ENCODE measurements at places on chromosomes 13 and 19.

- no peak for DNase-seq
Measured at GRCh38 chr19:7421941-7422744, 66.7 kb downstream of the PEX11G start.

GRCh38 chr19:7867092-7867844, 6.9 kb downstream of the PRR36 start:
- no peak for DNase-seq

DNA sequence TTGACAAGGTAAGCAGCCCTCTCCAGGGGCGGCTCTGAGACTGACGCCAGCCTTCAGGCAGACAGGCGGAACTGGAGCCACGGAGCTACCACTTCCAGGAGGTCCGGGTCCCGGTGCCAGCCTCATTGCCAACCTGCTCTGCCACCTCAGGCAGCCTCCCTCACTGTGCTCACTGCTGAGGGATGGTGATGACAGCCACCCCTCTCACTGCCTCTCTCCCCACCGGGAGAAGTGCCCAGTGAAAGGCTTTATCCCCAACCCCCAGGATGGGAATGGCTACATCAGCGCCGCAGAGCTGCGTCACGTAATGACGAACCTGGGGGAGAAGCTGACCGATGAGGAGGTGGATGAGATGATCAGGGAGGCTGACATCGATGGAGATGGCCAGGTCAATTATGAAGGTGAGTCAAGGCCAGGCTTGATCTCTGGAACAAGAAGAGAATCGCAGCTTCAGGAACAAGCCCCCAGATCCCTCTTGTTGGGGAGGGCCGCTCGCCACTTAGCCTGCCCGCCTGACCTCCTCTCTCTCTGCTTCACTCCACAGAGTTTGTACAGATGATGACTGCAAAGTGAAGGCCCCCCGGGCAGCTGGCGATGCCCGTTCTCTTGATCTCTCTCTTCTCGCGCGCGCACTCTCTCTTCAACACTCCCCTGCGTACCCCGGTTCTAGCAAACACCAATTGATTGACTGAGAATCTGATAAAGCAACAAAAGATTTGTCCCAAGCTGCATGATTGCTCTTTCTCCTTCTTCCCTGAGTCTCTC, 7.6 kb downstream of the CALM3 start:
- DNase-seq, result no peak

DNA sequence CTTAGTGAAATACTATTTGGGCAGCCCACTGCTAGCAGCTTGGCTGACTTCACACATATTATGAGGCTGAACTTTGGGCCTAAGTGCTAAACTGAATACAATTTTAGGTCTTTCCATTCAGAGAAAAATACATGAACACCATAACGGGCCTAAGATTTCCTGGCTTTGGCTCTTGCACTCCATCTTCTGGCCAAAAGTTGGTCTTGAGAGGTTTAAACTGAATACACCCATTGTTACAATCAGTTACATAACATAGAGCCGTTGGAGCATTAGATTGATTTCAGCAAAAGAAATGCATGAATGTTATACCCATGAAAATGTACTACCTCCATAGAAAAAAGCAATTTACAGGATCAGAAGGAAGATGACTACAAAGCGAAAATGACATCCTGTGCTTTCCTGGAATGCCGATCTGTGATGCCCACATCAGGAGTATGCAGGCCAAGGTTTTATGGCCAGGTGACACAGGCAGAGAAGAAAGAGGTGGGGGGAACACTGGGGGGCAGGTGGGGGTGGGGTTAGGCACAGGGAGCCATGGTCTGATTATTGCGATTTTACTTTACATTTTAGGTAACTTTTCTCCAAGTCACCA, 11.1 kb upstream of the SHISA2 start:
- peak; percentile 32 for DNase-seq

DNA sequence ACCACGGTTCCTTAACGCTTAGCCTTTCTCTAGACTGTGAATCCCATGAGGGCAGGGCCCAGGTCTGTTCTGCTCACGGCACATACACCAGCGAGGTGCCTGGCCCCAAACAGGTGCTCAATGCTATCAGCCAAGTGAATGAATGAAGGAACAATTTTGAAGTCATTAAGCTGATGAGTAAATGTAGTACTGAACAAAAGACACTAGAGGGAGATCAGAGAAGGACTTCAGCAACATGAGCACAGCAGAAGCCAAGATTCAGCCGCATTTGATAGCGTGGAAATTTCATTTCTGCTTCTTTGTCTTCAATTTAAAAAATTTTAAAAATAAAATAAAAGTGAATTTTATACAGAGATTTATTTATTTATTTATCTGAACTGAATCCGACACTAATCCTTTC, 20.1 kb upstream of the MYO16 start:
- DNase-seq, result peak; percentile 6

GRCh38 chr19:7783991-7784423, 21.0 kb downstream of the CLEC4M start:
- no peak for DNase-seq

GRCh38 chr13:46079770-46080169, 25.1 kb downstream of the CPB2 start:
- no peak for DNase-seq

DNA sequence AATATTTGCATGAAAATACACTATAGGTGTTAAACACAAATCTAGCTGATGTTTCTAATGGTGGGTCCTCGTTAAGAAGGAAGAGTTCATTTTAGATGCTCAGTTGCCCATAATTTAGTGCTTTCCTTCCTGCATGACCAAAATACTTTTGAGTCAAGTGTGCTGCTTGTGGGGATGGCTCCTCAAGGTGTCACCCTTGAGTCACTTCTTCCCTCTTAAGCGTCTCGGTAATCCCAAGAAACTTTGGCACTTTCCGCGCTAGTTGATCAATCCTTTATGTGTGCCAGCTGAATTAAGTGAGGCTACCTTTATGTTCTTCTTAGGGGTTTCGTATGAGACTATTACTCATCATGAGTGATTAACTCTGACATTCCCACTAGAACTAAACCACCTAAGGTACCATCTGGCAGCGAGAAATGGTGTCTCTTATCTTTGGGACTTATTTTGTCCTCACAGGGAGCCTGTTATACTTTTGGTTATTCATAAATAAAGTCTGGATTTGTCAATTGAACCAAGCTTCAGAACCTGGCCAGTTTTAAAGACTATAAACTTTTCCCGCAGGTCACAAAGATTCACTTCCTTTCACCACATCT, 106.8 kb downstream of the NHLRC3 start:
- DNase-seq, result peak; percentile 60

GRCh38 chr19:41376998-41377365, 649 bp downstream of the TMEM91 start:
- DNase-seq, result no peak

- no peak for DNase-seq
Measured at GRCh38 chr19:56917998-56918397, 77.5 kb upstream of the PEG3 start.

DNA sequence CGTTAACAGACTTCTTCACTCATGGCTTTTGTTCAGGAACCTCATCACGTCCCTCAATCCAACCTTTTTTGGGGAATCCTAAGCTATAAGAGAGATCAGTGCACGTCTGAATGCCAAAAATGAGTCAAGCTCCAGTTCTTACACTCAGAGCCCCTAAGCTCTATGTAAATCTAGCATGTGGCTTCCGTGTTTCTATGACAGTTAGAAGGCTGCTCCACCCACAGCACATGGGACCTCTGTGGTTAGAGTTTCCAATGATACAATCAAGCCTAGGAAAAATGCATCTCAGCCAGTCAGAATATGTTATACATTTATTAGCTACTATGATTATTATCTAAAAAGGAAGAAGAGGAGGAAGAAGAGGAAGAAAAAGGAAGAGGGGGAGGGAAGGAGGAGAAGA, 135.9 kb downstream of the ENOX1 start:
- DNase-seq, result peak; percentile 5

DNA sequence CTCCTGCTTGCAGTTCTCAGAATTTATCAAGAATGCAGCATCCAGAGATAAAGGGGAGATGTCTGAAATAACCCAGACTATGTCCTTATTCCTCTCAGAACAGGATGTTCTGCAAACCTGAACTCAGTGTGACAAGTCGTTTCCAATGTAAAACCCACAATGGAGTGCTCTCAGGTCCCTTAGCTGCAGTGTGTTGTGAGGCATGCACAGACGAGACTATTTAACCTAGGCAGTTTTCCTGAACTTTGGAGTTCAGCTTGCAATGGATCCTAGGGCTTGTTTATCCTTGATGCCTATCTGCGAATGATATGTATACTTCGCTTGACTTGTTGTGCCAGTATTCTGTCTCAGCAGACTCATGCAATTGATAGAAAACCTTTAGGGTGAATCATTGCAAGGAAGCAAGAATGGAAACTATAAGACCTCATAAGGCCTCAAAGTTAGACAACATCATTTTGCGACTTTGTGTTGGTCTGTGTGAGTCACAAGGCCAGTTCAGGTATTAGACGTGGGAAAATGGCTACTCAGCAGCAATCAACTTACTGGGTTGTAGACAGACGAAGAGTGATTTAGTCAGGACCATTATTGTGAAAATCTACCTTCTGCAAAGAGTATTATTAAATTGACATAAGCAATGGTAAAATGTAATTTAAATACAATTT, 2439.9 kb upstream of the PCDH20 start:
- no peak for DNase-seq

DNA sequence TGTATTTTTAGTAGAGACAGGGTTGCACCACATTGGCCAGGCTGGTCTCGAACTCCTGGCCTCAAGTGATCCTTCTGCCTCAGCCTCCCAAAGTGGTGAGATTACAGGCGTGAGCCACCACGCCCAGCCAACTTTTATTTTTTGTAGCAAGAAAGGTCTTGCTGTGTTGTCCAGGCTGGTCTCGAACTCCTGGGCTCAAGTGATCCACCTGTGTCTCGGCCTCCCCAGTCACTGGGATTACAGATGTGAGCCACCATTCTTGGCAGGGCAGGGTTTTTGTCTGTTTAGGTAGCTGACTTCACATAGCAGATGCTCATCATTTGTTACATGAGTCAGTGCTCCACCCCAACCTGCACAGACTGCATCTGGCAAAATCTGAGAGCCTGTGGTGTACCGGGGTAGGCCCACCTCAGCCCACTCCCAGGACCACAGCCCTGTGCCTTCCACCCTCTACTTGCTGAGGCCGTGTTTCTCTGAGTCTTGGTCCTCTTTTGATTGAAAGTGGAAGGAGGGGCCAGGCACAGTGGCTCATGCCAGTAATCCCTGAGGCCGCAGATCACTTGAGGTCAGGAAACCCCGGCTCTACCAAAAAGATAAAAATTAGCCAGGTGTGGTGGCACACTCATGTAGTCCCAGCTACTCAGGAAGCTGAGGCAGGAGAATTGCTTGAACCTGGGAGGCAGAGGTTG, 4.2 kb upstream of the TNPO2 start:
- no peak for DNase-seq

DNA sequence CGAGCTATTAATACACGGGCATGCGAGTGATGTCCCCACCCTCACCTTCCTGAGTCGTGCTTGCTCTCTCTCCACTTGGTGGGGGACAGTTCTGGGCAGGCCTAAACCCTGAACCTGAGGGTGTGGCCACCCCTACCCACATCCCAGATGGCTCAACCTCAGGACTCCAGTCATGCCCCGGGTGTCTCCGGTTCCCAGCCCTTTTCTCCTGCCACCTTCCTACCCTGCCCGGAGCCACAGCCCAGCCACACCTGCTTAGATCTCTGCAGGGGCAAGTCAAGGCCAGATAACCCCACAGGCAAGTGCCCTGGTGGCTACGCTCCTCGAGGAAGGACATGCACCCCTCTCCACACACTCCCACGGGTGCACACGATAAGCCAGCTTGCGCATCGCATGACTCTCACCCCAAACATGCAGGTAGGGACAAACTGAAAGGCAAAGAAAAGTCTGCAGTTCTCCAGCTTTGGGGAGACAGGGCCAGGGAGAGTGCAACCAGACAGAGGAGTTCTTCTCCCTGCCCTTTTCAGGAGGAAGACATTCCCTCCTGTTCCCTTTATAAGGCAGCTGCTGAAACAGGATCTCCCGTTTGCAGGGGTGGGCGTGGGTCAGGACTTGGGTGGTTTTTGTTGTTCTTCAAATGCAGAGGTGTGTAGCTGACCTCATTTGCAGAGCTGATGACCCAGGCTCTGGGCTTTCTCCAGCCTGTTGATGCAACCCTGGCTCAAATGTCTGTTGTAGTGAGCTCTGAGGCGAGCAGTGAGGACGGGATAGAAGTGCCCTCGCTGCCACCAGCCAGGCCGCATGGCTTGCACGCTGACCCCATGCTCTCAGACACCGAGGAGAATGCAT, 88.6 kb downstream of the DPF1 start:
- DNase-seq, result no peak

- no peak for DNase-seq
Measured at GRCh38 chr19:52741951-52742485, 7.2 kb upstream of the ZNF611 start.

DNA sequence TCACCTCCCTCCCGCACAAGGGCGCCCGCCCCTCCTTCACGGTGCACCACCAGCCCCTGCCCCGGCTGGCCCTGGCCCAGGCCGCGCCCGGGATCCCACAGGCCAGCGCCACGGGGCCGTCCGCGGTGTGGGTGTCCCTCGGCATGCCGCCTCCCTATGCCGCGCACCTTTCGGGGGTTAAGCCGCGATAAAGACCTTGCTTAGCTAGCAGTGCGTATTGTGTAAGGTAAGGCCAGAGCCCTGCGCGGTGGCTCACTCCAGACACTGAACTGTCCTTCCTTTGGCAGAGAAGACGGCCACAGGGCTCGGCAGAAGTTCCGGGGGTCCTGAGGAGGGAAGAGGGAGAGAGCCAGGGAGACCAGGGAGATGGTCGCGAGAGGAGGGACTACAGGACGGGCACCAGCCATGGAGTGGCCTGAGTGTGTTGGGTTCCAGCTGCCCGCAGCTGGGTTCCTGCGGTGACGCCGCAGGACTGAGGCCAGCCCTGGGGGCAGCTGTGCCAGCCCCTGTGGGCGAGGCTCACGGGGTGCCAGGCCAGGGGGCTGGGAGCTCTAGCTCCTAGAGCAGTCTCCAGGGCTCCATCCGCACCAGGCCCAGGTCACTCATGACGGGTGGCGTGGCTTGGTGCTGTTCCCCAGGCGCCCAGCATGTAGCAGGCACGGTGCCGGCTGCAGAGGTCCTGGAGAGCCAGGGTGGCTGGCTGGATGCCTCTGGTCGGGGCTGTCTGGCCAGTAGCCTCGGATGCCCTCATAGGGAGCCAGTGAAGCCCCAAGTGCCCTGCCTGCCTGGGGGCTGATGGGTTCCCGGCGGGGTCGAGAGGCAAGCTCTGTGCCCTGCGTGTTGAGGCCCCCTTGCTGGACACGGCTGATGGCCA, 7.7 kb downstream of the PLEKHJ1 start:
- no peak for DNase-seq

GRCh38 chr13:36051082-36051481, 80.1 kb downstream of the DCLK1 start:
- DNase-seq, result no peak

- DNase-seq, result no peak
Measured at GRCh38 chr13:111877906-111878305, 189.0 kb upstream of the SOX1 start.

DNA sequence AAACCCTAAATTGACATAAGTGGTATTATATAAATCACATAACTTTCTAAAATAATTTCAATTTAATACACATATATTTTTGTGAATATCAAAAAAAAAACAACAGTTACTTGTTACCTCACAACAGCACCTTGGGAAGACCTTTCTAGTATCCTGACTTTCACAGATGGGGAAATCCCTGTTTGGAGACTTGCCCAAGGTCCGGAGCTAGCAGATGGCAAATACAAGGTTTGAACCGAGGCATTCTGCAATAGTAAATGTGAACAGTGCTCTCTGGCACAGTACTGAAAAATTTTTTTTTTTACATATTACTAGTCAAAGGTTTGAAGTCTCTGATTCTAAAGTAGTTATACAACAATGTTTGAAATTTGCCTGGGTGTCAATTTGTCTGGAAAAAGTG, 104.5 kb downstream of the SUCLA2 start:
- DNase-seq, result no peak
